Sigmoid colon (tissue), 7 donors: ENCODE measurements at places on chromosomes 6 and 20. TPM values are rescaled to one million over a fixed set of nuclear protein-coding genes. Genes with fewer than 3 reads are reported as not detected.

DNA sequence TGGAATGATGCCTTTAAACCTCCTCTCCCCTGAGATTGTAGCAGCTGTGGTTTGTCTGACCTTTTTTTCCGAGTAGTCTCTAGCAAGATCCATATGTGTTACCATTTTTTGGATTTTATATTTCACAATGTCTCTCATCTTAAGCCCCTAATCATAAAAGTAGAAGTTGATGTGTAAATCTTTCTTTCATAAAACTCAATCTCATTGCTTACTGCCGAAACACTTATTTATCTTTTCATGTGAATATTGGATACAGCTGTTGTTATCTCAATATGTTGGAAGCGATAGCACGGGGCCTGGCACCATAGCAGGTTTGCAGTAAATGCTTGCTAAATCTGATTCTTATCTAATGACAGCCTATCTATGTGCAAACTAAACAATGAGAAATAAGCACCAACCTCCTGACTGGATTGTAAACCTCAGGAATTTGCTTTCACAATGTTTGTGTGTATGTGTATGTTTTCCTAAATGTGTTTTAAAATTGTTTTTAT, 14.2 kb downstream of the SMPDL3A start:
- DNase-seq: no peak

DNA sequence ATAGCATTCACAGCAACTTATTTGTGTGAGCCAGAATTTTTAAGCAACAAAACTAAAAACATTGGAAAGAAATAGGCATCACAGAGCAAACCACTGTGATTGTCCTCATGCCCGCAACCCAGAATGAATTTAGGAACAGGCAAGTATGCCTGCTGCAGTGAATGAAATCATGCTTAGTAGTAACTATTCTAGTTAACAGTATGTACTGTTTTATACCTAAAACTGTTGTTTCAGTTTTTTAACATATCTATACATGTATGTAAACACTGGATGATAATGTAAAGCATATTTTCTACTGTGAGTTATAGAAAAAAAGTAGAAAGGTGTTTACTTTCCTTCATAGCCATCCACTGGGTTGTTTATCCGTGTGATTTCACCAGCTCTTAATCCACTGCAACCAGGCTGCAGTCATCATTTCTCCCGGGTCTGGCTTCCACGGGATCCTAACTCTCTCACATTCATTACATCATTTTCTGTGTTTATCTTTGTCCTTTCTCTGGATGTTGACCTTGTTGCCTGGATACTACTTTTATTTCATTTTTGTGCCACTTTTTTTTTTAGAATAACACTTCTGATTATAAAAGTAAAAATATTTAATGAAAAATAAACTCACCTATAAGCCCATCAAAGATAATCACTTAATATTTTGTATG, 3.6 kb upstream of the ARFGEF3 start:
- DNase-seq: no peak

- no peak for DNase-seq
Measured at GRCh38 chr6:163958646-163959045, 544.1 kb downstream of the QKI start.

DNA sequence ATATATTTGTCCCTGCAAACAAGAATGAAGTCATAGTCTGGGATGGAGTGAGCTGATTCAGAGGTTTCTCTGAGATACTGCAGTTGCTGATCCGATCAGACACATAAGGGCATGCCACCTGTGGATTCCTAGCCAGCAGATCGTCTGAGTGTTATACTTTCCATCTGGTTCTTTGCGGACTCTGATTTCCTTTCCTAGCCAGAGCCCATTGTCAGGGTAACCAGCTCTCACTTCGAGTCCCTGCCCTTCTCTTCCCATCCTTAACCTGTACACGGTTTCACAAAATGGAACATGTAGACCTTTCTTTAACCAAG, 100.9 kb downstream of the TMEM200A start:
- no peak for DNase-seq

- DNase-seq: no peak
Measured at GRCh38 chr6:25477006-25477590, 174.9 kb upstream of the SCGN start.

The FOXS1 gene
- total RNA-seq: not detected
